Progenitor cell of endocrine pancreas (in vitro differentiated cells): ENCODE measurements at places on chromosomes 12 and 14. TPM values are rescaled to one million over a fixed set of nuclear protein-coding genes. Genes with fewer than 3 reads are reported as not detected.

Gene NINJ2
- total RNA-seq, result 3.0 and 4.0 TPM in 2 replicates

GRCh38 chr12:117155278-117156060 lies 34.8 kb downstream of the FBXO21 start:
- DNase-seq, result peak; percentile 67

Gene KRT3
- not detected in 2 replicates for total RNA-seq

Gene BMP4
- 2.7 and 7.5 TPM in 2 replicates for total RNA-seq

DNA sequence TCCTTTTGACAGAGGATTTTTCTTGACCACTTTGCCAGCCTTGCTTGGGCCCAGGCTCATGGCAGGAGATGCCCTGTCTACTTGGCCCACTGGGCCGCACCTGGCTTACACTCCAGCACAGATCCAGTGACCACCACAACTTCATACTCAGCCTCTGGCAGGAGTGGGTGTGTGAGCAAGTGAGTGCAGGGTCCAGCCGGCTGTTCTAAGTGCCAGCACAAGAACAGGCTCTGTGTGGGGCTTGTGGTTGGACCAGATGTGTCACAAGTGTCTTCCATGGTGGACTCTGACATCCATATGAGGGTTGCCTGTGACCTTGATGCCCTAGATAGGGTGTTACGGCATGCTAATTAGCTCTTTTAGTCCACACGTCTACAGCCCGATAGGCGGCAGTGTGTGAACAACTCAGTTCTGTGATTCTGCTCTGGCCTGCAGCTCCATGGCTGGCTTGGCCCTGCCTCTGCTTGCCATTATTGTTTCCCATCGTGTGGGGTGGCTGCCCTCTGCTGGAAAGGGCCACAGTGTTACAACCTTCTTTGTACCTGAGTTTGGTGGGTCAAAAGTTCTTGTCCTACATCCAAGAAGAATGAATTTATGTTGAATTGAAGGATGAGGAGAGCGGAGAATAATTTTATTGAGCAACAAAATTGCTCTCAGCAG lies 1089.1 kb downstream of the SLC6A15 start:
- DNase-seq, result peak; percentile 23

DNA sequence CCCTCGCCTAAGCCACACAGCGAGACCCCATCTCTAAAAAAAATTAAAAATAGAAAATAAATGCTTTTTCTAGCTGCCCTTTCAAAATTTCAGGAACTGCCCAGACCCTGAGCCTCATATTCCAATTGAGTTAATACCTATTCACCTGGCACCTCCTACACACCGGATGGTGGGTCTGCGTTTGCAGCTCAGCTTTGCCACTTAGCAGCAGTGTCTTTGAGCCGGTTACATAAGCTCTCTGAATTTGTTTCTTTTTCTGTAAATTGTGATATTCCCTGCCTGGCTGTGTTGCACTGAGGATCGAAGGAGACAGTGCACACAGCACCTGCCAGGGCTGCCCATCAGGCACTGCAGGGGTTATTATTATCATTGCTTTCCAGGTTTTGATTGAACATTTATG lies 125.6 kb downstream of the EML1 start:
- no peak for DNase-seq

Gene TCTN1
- total RNA-seq, result 72.6 and 84.0 TPM in 2 replicates

Gene FRMD6
- 40.7 and 45.8 TPM in 2 replicates for total RNA-seq

DNA sequence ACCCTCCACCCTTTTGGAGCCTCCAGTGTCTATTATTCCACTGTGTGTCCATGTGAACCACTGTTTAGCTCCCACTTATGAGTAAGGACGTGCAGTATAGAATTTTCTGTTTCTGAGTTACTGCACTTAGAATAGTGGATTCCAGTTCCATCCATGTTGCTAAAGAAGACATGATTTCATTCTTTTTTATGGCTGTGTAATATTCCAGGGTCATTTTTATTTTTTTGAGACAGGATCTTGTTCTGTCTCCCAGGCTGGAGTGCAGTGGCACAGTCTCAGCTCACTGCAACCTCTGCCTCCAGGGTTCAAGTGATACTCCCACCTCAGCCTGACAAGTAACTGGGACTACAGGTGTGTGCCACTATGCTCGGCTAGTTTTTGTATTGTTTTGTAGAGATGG lies 31.6 kb downstream of the EML1 start:
- no peak for DNase-seq

- no peak for DNase-seq
Observed at GRCh38 chr14:20781803-20782202, 735 bp downstream of the RNASE6 start.
